NCI-H1436 treated with DMSO at 0.1 percent for 48 hours (cell line): ENCODE measurements at places on chromosomes 2 and 18.

- no peak for DNase-seq
Observed at GRCh38 chr2:130337735-130338325, 4.9 kb upstream of the IMP4 start.

GRCh38 chr2:24870891-24871705, 48.9 kb downstream of the ADCY3 start:
- no peak for DNase-seq

DNA sequence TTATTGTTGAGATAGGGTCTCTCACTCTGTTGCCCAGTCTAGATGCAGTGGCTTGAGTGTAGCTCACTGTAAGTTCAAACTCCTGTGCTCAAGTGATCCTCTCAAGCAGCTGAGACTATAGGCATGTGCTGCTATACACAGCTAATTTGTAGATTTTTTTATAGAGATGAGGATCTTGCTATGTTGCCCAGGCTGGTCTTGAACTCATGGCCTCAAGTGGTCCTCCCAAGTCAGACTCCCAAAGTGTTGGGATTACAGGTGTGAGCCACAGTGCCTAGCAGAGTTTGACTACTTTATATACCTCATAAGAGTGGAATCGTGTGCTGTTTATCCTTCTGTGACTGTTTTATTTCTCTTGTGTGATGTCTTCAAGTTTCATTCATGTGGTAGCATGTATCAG, 60.3 kb downstream of the TANC1 start:
- no peak for DNase-seq

DNA sequence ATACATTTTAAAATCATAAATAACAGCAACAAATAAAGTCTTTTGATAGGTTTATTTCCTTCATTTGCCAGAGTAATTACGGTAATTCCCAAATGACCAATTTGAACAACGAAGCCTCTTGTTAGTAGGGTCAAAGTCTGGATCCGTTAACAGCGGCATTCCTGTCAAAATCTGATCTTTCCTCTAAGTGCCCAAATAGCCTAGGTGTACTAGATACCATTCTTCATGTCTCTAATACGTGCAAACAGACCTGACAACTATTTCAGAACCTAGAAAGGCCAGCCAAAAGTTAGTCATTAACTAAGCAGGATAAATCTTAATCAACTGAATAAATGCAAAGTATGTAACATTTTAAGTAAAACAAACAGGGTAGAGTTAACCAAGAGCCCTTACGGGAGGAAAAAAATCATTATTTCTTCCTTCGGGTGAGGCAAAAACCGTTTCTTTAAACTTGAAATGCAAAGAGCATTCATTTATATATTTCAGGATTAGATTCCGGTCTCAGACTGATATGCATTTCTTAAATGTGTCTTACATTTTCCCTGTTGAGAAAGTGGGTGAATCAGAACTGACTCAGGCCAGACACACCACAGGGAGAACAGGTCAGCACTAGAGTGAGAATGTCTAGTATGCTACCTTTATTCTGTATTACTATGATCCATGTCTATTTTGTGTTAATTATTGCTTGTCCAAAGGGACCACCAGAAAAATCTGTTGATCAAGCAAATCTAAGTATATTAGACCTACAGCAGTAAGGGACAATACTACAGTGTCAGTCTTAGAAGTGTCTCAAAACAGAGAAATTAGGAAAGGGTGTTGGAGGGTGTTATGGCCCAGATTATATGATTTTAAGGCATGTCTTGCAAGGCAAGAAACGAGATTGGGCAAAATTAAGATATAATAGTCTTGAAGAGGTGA, 141.5 kb upstream of the NDUFV2 start:
- no peak for DNase-seq

DNA sequence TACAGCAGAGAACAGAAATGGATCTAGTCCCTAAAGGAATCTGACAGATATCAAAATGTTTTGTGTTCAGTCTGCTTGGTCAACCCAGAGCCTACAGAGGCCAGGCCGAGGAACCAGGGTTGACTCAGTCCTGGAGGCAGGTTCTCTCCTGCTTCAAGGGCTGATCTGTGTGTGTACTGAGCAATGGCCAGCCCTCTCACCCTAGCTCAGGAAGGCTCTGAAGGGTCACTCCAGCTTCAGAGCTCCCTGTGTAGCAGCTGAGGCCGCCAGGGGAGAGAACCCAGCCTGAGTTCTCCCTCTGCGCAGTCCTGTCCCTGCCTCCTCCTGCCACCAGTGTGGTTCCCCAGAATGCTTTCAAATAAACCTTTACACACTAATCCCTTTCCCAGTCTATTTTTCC, 41.1 kb downstream of the NEURL3 start:
- no peak for DNase-seq

GRCh38 chr18:79420033-79420745, 24.5 kb downstream of the NFATC1 start:
- DNase-seq, result no peak

GRCh38 chr18:74869904-74870863, 272.5 kb downstream of the ZNF407 start:
- no peak for DNase-seq

- no peak for DNase-seq
Observed at GRCh38 chr2:207260947-207261346, 95.2 kb upstream of the KLF7 start.

GRCh38 chr2:9655441-9656269, 24.9 kb upstream of the YWHAQ start:
- no peak for DNase-seq

DNA sequence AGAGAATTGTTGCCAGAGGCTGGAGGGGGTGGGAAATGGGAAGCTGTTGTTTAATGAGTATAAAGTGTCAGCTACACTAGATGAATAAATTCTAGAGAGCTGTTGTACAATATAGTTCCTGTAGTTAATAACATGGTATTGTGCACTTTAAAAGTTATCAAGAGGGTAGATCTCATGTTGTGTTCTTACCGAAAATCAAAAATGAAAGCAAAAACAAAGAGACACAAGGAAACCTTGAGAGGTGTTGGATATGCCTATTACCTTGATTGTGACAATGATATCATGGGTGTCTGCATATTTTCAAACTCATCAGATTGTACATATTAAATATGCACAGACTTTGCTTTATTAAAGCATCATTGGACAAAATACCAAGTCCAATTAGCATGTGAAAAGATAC, 43.2 kb downstream of the SCG2 start:
- DNase-seq, result no peak

DNA sequence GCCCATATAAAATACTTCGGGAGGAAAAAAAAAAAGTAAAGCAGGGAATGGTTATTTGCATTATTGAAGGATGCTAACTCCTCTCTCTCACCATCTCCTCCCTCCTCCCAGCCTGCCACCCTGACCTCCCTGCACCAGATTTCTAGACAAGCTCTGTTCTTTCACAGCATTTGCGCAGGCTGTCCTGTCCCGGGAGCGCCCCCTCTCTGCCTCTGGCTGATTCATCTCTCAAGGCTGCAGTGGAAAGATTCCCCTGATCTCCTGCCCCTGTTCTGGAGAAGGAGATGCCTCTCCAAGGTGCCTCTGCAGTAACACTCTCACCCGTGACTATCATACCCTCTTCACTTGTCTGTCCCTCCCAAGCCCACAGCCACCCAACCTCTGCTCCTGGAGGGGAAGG, 38.5 kb downstream of the COL4A4 start:
- DNase-seq, result no peak

GRCh38 chr2:119808516-119809147, 48.9 kb downstream of the PTPN4 start:
- no peak for DNase-seq

GRCh38 chr18:30705943-30706342, 336.6 kb downstream of the DSC3 start:
- no peak for DNase-seq

- DNase-seq, result no peak
Observed at GRCh38 chr2:236984046-236984445, 101.6 kb upstream of the COPS8 start.

- DNase-seq, result no peak
Observed at GRCh38 chr2:182818925-182819324, 47.5 kb downstream of the FRZB start.

DNA sequence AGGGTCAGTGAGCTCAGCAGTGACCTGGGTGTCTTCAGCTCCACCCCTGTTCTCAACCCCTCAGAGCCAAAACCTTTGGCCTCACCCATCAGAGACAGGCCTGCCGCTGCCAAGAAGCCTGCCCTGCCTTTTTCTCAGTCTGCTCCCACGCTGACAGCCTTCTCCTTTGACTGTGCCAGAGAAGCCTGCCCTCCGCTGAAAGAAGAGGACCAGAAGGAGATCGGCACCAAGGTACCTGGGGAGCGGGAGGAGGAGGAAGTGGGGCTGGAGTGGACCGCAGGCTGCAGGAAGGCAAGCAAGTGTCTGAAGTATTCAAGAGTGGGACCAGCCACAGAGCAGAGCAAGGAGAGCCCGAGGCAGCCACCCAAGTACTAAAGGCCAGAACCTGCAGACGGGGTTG, 33.2 kb downstream of the TOGARAM2 start:
- DNase-seq, result no peak

DNA sequence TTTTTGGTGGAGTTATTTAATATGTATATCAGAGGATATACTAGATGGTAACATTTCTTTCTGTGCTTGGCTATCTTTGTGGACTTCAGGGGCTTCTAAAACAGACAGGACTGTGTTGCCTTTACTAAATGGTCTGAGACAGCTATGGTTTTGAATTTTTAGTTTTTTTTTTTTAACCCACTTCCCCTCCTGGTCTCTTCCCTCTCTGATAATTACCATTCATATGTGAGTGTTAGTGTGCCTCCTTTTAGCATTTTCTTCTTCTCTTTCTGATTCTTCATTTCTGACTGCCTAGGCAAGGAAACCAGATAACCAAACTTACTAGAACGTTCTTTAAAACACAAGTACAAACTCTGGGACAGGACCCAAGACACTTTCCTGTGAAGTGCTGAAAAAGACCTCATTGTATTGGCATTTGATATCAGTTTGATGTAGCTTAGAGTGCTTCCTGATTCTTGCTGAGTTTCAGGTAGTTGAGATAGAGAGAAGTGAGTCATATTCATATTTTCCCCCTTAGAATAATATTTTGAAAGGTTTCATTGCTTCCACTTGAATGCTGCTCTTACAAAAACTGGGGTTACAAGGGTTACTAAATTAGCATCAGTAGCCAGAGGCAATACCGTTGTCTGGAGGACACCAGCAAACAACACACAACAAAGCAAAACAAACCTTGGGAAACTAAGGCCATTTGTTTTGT, 52.7 kb downstream of the SMAD4 start:
- DNase-seq, result no peak
